ENCODE measurements at places on chromosomes 16 and 17.

DNA sequence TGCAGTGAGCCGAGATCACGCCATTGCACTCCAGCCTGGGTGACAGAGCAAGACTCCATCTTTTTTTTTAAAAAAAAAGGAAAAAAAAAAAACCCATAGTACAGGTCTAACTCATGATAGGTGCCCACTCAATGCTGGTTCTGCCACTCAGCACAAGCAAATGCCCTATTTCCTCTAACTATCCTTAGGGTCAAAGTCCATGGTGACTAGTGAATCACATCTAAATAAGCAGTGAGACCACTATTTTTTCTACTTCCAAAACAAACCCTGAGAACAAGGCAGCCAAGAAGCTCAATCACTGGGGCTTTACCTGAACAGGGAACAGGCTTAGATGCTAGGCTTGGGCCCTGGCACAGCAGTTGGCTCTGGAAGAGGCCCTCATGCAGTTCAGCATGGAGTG, 3.4 kb downstream of the BLTP2 start:
- DNase-seq = no peak

- no peak for DNase-seq
Measured at GRCh38 chr17:73971127-73971526, 232.4 kb upstream of the RPL38 start.

DNA sequence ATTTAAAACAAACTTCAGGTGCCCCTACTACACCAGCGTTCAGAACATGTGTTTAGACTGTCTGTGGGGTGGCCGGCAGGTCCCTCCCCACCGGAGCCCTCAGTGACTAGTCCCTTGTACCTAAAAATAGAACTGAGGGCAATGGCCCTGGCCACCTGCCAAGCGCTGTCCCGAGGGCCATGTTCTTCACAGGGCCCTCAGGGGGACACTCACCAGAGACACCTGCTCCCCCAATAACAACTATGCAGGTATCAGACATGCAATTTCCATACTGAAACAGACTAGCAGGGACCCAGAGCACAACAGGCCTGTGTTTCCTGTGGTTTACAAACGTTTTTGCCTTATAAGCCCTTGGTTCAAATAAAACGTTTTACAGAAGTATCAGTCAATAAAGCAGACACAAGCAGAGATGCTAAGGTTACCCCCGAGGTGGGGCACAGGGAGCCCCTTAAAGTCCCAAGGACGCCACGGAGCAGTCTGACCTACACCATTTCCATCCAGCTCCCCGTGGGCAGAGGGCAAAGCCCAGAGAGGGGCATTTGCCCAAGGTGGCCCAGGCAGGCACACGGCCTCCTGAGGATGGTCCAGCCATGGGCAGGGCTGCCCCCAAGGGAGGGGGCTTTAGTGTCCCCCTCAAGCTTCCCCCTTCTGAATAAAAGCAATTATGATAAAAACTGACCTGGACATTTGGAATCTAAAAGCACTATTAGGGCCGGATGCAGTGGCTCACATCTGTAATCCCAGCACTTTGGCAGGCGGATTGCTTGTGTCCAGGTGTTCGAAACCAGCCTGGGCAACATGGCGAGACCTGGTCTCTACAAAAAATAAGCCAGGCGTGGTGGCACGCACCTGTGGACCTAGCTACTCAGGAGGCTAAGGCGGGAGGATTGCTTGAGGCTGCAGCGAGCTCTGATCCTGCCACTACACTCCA, 896 bp upstream of the MYLK3 start:
- no peak for DNase-seq

GRCh38 chr17:33086878-33087277, 95.2 kb downstream of the SPACA3 start:
- no peak for DNase-seq

DNA sequence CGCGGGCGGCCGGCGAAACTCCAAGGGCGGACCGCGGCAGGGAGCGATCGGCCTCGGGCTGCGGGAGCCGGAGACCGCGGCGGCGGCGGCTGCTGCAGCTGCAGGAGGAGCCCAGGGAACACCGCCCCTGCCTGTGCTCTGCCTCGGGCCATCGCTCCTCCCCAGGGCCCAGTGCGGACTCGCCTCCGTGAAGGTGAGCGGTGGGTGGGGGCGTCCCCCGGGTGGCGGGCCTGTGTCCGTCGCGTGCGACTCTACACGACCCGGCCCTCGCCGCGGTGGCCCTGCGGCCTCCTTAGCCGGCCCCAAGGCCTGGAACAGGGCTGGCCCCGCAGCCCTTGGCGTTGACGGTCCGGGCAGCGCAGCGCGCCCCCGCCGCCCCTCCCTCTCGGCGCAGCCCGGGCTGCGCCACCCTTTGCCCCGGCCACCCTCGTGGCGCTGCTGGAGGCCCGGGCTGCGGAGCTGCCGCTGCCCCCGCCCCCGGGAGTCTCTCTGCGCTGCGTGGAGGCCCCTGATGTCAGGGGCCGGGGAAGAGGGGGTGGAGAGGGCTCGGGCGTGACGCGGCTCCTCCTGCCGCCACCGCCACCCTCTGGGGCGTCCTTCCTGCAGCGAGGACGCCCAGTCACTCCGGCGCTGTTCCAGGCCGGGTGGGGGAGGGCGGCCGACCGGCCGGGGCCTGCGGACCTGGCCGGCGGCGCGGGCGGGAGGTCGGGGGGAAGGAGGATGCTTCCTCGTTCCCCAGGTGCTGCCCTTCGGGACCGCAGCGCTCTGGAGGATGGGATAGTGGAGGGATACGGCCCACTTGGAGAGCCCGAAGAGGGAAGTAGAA, 485 bp downstream of the DYNLL2 start:
- no peak for DNase-seq

- DNase-seq = no peak
Measured at GRCh38 chr17:17812211-17813054, 24.4 kb downstream of the SREBF1 start.

DNA sequence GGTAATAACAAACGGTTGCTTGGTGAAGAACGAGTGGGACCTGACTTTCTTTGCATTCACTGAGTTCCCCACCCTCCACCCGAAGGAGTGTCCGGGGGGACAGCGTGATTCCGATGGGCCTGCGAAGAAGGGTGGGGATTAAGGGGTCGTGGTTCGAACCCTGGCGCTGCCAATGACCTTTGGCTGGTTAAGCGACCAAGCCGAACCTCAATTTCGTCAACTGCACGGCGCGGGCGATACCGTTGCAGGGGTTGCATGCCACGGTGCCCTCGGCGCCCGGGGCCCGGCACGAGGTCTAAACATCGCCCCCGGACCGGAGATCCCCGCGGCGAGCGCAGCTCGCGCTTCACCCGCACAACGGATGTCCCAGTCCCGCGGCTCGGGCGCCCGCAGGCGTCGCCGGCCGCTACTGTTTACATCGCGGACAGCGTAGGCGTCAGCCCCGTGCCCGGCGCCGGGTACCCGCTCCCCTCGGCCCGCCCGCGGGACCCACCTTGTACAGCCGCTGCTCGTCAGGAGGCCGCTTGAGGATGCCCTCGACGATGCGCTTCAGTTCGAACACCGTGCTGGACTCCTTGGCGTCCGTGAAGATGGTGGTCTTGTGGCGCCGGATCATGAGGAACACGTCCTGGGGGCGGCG, 460 bp downstream of the ELOB start:
- no peak for DNase-seq

GRCh38 chr17:80187090-80187489, 17.3 kb downstream of the CARD14 start:
- DNase-seq = no peak

DNA sequence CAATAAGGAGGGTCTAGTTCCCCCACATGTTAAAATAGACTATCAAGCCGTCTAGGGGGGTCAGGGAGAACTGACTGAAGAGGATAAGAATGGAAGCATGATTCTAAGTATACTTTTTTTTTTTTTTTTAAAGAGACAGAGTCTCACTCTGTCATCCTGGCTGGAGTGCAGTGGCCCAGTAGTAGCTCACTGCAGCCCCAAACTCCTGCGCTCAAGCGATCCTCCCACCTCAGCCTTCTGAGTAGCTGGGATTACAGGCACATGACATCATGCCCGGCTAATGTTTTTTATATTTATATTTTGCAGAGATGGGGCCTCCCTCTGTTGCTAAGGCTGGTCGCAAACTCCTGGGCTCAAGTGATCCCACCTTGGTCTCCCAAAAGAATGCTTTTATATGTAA, 14.2 kb downstream of the AMFR start:
- no peak for DNase-seq

DNA sequence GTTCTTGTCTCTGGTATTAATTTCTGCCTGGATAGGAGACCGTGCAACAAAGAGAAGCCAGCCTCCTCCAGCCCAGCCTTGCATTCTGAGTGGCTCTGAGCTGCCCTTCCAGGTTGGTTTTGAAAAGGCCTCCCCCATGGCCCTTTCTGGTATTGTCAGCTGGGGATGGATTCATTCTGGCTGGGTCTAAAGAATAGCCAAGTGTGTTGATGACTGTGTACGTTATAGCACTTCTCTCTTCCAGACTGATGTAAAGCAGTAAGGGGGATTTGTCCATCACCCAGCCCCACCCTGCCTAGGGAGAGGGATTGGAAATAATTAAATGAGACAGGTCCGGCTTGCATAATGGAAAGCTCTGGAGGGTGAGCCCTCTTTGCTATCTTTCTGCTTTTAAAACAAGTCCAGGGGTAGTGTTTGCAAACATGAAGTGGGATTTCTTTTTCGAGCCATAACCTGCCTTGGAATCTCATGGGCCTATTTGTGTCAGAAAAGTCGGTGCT, 146.4 kb downstream of the MSI2 start:
- DNase-seq = no peak

DNA sequence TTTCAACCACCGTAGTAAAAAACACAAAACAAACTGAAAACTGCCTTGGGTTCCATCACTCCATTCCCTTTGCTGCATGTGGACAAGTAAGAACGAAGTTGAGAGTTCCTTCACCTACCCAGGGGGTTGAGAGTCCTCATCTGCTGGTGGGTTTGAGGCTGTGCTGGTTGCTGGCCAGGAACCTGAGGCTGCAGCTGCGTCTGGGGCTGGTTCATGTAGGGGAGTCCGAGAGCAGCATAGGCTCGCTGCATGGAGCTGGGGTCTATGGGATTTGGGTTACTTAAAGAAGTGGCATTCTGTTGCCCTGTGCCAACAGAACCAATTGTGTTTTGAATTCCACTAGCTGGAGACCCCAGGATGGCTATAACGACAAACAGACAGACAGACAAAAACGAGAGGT, 65.2 kb upstream of the TRAP1 start:
- no peak for DNase-seq

DNA sequence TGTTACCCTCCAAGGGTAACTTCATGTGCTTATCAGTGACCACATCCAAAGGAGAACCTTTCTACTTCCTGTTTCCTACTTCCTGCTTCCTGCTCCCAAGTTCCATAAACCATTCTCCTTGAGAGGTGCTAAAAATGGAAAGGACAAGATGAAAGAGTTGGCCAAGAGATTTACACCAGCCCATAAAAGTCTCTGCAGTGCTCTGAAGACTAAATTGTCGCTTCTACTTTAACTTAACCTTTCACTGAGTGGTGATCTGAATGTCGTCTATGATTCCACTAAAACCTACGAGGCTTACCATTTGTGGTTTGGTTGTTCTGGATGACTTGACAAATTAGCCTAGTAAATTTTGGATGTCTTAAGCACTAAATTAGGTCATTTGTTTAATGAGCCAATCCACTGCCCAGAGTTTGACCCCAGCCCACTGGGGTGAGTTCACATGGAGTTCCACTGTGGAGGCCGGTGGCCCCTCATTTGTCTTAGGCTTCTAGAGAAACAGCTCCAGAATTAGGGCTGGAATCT, 333.1 kb downstream of the FOXL1 start:
- no peak for DNase-seq

DNA sequence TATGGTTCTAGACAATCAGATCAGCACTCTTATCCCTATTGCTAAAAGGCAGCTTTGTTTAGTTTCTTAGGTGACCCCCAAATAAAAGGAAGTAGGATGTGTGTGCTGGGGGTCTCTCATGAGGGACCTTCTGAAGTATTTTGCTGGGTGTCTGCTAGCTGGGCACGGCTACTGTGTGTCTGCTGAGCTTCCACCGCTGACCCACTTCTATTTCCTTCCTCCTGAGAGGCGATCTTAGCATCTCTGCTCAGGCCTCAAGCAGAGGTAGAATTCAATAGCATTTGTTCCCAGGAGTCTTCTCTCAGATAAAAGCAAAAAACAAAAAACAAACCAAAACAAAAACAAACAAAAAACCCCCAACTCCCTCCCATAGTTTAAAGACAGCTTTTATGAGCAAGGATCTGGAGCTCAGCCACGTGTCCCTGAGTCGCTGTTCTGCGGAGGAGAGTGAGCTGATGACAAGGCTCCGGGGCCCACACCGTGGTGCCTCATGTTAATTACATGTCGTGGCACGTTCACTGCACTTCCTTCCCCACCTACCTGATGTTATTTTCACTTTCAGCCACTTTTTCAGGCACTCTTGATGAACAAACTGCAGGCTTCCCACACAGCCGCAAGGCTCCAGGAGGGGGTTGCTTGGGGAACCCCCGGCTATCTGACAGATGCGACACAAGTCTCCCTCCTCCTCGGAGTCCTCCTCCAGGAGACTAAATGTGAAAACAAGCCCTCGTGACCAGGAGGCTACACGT, 83.5 kb downstream of the MARCHF10 start:
- DNase-seq = no peak

GRCh38 chr17:30996486-30996885, 25.6 kb downstream of the RNF135 start:
- DNase-seq = no peak

DNA sequence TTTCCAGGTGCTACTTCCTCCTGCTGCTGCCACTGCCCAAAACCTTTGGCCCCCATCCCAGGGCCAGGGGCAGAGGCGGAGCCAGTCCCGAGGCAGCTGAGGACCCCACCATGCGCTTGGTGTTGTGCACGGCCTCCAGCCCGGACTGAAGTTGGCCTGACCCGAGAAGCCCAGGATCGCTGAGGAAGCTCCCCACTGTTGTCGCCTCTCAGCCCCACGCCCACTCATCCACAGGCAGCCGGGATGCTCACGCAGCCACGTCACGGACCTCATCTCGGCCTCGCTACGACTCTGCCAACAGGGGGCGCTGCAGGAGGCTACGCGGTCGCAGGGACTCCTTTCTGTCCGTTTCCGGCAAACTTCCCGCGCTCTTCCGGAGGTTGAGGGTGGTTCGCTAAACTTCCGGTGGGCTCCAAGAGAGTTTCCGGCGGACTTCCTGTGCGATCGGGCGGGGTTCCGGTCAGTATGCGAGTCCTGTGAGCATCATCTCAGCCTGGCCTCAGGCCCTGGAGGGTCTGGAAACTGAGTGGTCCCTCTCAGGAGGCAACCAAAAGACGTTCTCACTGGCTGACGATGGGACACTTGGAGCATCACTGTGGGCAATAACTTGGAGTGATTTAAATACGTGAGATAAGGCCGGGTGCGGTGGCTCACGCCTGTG, 12.4 kb downstream of the ZG16B start:
- peak; percentile 98 for DNase-seq

GRCh38 chr17:78329263-78330059, 30.4 kb downstream of the SOCS3 start:
- DNase-seq = peak; percentile 76

GRCh38 chr17:59361386-59361785, 29.9 kb downstream of the YPEL2 start:
- no peak for DNase-seq

GRCh38 chr17:37568350-37569053, 40.7 kb downstream of the SYNRG start:
- DNase-seq = no peak

DNA sequence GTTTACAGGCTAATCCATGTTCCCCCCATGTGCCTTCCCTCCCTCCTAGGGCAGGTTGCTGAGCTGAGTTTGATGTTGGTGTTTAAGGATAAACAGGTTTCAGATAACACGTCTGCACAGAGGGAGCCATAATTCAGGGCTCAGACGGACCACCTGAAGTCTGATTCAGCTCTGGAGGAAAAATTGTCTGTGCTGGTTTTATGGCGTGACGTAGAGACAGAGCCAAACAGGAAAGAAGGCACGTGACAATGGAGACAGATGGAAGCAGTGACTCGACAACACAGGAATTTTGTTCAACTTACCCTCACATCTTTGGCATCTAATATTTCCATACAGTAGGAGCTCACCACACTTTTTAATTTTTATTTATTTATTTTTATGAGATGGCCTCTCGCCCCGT, 10.7 kb upstream of the USP10 start:
- no peak for DNase-seq
